ENCODE measurements at places on chromosomes 16 and 17. TPM values are rescaled to one million over a fixed set of nuclear protein-coding genes. Genes with fewer than 3 reads are reported as not detected.

The NLRC5 gene
- total RNA-seq: 8.3 TPM

The SLC12A3 gene
- not detected for total RNA-seq

The B3GNT9 gene
- total RNA-seq: 9.9 TPM

The SEZ6L2 gene
- 28.3 TPM for total RNA-seq

The ERN1 gene
- 63.3 TPM for total RNA-seq

The ASPA gene
- 0.78 TPM for total RNA-seq

The KRT31 gene
- total RNA-seq: not detected

The PRSS8 gene
- total RNA-seq: 81.7 TPM

The CLEC10A gene
- total RNA-seq: 0.33 TPM

The ADGRG3 gene
- total RNA-seq: 6.0 TPM
